Stimulated activated CD4-positive, alpha-beta T cell treated with anti-CD3 and anti-CD28 coated beads, Interleukin-15, amount 100 ng/mL, for 1 hour (primary cell): ENCODE measurements at places on chromosomes 11 and 22.

DNA sequence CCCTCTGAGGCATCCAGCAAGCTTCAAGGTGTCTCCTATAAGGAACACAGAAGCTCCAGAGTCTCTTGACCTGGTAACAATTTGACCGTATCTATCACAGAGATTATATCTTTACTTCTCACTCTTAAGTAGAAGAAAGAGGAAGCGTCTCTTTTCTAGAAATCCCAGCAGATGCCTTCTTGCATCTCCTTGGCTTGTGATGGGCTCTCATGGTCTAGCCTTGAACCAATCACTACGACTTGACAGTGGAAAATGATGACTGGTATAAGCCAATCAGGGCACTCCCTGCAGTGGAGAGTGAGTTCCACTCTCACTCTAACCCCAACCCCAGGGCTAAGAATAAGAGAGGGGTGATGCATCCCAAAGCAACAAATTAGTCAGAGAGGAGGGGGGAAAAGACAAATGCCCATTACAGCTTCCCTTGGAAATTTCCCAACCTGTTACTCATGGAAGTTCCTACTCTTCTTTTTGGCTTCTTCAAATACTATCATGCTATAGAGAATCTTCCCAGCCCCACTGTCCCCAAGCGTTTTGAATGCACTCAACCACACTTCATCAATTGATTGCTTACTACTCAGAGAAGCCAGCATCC is 293.5 kb downstream of the MN1 start:
- no peak for DNase-seq

- DNase-seq = no peak
These were observed 21.1 kb downstream of the UBASH3B start for GRCh38 chr11:122676638-122677037.

DNA sequence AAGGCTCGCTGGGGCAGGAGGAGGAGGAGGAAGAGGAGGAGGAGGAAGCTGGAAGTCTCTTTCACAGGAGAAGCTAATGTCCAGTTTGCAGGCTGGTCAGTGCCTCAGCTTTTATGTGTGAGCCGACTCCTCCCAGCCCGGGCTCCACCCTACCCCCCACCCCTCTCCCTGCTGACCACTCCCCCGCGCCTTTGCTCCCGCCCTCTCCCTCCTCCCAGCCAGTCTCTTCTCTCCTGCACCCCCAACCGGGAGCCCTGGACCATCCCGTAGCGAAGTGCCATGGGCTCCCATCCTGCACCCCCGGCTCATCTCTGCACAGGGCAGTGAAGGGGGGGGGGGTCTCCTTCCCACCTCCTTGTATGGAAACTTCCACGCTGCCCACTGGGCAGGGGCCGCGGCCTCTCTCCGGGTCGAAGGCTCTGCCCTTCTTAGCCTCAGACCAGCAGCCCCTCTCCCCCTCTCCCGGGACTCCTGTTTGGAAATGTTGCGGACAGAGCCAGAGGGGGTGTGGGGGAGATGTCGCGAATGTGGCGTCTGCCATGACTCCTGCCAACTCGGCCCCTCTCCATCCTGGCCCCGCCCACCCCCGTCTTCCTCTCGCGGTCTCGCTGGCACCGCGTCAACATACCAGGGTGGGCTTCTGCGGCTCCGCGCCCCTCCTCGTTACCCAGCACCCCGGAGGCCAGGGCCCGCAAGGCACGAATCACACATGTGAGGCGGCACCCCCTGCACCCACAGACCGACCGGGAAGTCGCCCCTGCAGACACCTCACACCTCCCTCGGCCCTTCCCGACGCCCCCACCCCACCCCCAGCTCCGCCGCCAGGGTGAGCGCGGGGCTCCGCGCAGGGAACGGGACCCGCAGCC is 1.8 kb downstream of the IGF2 start:
- DNase-seq = no peak

DNA sequence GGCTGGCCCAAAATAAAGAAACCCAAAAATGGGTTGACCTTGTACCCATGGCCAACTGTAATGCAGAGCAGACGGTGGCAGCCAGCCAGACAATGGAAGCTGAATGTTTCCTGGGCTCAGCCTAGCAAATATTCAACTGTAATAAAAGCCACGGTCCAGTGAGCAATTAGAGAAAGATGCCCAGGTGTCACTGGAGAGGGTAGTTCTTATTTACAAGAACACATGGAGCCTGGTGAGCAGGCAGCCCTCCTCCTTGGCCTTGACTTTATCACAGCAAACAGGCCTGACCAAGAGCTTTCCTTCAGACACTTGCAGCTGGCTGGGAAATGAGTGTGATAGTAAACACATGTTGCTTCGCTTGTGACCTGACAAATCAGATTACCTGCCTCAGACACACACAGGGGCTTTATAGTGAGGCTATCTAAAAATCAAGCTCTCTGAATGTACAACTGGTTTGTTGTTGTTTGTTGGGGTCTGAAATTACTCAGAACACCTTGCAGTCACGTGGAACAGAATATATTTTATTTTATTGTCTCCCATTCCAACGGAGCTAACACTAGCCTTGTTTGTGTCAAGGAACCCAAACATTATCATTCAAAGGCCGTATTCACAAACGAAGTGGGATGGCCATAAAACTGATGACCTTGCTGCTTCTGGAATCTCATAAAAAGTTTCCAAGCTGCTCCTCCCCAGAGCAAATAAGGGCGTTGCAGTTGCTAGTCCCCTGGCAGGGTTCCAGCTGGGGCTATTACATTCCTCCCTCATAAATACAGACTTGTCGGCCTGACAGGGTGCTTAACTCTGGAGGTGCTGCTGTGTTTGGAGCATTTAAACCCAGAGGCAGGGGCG is 161.1 kb downstream of the BBOX1 start:
- DNase-seq = no peak

- DNase-seq = peak; percentile 13
These were observed 347 bp downstream of the MN1 start for GRCh38 chr22:27801202-27801615.

GRCh38 chr11:126637795-126638175 is 282.3 kb downstream of the ST3GAL4 start:
- DNase-seq = no peak

- no peak for DNase-seq
These were observed 2.1 kb downstream of the IL17RA start for GRCh38 chr22:17086788-17087497.

DNA sequence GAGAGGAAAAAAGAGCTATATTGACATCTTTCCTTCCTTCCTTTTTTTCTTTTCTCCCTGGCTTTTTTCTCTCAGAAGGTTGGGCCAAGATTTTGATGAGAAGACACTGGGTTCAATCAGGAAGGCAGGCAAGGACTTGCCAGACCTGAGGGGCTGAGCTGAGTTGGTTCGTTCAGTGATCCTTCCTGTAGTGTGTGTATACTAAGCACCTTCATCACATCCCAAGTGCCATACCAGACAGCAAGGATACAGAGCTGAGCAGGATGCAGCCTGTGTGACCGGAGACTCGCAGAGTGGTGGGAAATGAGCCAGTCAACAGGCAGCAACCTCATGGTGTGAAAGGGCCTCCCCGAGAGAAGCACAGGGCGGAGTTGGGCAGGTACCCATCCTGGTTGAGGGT is 95.5 kb downstream of the SPON1 start:
- DNase-seq = no peak

GRCh38 chr11:76234416-76235232 is 28.3 kb upstream of the WNT11 start:
- DNase-seq = peak; percentile 20

GRCh38 chr11:8205566-8205965 is 36.7 kb upstream of the RIC3 start:
- no peak for DNase-seq

DNA sequence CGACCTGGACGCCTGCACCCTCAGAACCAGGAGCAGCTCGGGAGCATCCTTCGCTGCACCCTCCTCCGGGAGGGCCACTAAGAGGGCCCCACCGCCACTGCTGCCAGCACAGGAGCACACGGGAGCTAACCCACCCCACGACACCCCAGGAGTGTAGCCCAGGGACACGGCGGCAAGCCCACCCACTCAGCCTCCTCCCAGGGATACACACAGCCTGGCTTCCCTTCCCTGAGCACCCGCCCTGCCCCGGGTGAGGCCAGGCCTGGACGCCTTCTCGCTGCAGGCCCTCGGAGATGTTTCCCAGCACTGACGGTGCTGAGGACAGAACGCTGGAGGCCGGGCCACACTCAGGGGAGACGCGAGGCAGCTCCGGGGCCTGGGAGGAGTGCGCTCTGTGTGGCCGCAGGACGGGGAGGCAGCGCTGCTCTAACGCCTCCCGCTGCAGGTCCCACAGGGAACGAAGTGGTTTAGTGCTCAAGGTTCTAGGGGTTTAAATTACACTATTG is 190.4 kb downstream of the BRD1 start:
- DNase-seq = no peak

DNA sequence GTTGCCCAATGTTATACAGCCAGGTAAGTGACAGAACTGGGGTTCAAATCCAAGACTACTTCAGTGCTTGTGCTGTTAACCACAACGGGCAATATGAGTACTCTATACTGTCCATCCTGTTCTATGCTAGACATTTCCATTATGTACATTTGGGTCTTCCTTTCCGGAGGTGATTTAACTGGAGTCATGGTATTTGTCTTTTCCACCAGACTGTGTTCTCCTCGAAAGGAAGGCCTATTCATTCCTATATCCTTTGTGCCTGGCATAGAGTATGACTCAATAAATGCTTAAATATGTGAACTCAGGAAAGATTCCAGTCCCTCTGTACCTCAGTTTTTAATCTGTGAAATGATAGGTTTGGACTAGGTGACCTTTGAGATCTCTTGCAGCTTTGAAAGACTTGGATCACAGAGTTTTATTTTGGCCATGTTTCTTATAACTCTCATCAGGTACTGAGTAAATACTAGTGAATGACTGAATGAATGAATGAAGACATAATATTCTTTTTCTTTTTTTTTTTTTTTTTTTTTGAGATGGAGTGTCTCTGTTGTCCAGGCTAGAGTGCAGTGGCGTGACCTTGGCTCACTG is 6.6 kb downstream of the RNF121 start:
- DNase-seq = no peak

GRCh38 chr22:47613606-47614350 is 851.3 kb downstream of the TBC1D22A start:
- DNase-seq = no peak

DNA sequence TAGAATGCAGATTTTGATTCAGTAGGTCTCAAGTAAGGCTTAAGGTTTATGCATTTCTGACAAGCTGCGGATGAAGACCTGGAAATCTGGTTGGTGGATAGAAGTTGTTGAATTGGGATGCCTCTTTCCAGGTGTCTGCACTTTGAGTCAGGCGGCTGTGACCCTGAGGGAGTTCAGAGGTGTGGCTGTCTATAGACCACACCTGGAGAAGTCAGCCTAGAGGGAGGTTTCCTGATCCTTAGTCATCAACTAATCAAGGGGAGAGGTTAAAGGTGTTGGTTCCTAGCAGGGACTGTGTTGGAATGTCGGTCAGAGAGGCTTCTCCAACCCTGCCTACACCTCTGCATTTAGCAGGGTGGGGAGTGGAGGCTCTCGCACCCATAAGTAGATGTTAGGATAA is 8.0 kb downstream of the GLB1L2 start:
- DNase-seq = no peak

DNA sequence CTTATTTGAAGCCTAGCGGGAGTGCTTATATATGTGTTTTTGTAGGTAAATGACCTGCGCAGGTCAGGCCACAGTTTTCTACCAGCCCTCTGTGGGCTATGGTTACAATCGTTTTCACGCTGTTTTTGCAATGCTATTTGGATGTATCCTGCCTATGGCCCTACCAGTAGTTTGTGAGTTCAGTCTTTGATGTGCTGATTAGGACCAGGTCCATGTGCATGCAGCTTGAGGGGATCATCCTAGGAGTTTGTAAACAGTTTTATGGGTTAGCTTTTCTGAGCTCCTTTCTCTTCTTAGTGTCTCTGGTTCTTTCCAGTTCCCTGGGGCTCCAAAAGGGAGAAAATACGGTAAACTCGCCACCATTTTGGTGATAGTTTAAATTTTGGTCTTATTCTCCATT is 142.5 kb downstream of the LDLRAD3 start:
- no peak for DNase-seq

GRCh38 chr11:85893395-85893794 is 38.2 kb downstream of the CCDC83 start:
- DNase-seq = no peak

- no peak for DNase-seq
These were observed 1425.1 kb downstream of the BRD1 start for GRCh38 chr22:48402591-48403031.

GRCh38 chr22:37983860-37984791 is at the start of gene SOX10:
TSS of gene SOX10 (minus strand) at chr22:37984555. CDS start at chr22:37983784, 771 bp downstream.
- no peak for DNase-seq

DNA sequence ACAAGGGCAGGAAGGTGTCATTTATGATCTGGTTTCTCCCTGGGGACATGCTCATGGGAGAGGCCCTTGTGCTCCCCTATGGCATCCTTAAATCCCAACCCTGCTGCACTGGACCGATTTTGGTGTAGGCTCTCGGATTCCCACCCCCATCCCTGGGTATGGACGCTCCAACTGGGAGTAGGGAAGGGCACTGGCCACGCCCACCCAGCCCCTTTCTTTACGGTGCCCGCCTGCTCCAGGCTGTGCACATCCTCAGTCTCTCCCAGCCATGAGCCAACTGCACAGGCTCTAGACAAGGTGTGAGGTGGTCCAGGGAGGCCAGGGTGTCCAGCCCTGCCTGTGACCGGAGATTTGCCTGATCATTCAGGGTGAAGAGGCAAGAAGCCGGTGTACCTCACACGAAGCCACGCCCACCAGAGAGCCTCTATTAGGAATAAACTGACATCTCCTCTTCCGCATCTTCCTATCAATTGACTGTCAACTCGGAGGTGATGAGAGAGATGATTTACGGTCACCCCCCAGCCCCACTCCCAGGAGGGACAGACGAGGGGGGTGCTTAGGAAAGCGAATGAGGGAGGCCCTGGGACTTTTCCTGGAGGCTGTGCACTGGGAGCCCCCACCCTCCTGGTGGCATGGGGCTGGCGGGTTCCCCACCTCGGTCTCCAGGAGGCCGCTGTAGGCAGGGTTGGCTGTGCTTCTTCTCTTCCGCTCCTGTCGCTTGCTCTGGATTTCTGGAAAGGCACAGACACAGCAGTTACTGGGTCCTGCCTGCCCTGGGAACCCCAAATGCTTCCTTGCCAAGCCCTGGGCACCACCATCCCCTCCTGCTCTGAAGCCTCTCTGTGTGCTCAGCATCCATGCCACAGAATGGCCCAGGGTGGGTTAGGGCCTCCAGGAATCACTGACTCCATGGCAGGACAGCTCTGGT is 116.7 kb downstream of the PHF21B start:
- DNase-seq = no peak

- DNase-seq = no peak
These were observed 106.2 kb downstream of the ABTB2 start for GRCh38 chr11:34251589-34251980.

DNA sequence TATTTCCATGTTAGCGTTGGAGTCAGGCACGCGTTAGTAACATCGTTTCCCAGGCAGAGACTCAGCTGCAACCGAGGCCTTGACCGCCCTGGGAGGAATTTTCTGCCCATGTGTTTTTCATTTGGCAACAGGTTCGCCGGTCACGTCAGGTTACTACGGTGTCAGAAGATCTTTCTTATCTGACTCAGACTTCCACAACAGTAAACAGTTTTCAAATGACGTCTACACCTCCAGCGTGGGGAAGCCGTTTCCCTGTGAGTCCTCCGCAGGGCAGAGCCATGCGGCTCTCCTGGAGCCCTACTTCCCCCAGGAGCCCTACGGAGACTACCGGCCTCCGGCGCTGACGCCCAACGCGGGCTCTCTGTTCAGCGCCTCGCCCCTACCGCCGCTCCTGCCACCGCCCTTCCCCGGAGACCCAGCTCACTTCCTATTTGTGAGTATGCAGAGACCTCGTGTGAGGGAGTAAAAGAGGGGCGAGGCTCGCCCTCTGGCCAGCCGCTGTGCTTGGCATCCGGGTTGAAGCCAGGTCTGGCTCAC is 14.3 kb upstream of the POU2AF3 start:
- no peak for DNase-seq

GRCh38 chr22:50485221-50486131 is 1.2 kb upstream of the MIOX start:
- DNase-seq = no peak

- DNase-seq = no peak
These were observed 203.1 kb upstream of the MPPED2 start for GRCh38 chr11:30789270-30789669.
